Thyroid gland (tissue), 4 donors: ENCODE measurements at places on chromosomes 6 and 20.

DNA sequence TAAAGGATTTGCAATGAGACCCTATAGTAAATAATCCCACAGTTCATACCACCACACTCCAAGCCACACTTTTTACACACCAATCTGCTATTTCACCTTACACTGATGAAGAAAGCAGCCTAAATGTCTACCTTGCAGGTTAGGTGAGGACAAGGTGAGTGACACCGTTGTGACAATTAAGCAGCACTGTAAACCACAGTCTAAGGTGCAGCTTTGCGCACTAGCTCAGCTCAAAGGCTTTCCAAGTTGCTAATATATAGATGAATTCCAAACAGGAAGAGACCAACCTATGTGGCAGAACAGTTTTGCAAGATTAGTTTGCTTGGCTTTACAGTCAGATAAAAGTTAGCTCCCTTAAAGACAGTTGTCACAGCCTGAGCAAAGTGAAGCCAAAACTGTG, 429.5 kb upstream of the MARCKS start:
- no peaks in the 10 kb centered on the region for H3K27me3 ChIP-seq
- H3K36me3 ChIP-seq: no peaks in the 10 kb centered on the region
- H3K27ac ChIP-seq: no peak overlapping the region
- DNase-seq: no peak
- H3K4me1 ChIP-seq: no peaks in the 10 kb centered on the region
- no peak overlapping the region for H3K4me3 ChIP-seq

GRCh38 chr6:80163754-80164187, 57.3 kb downstream of the BCKDHB start:
- H3K27me3 ChIP-seq: no peaks in the 10 kb centered on the region
- H3K4me3 ChIP-seq: no peak overlapping the region
- H3K36me3 ChIP-seq: no peaks in the 10 kb centered on the region

GRCh38 chr6:79377047-79377446, 142.6 kb upstream of the HMGN3 start:
- H3K36me3 ChIP-seq: no peaks in the 10 kb centered on the region
- no peaks in the 10 kb centered on the region for H3K27me3 ChIP-seq
- no peak overlapping the region for H3K27ac ChIP-seq
- no peak for DNase-seq
- no peak overlapping the region for H3K4me3 ChIP-seq
- H3K4me1 ChIP-seq: peaks cover 9% of the 10 kb centered on the region

- H3K4me1 ChIP-seq: peaks cover 5% of the 10 kb centered on the region
- H3K27me3 ChIP-seq: no peaks in the 10 kb centered on the region
- peak overlapping the region; percentile 8 for H3K27ac ChIP-seq
- H3K4me3 ChIP-seq: no peak overlapping the region
These were observed 57.3 kb upstream of the MLIP start for GRCh38 chr6:54053881-54054391.

DNA sequence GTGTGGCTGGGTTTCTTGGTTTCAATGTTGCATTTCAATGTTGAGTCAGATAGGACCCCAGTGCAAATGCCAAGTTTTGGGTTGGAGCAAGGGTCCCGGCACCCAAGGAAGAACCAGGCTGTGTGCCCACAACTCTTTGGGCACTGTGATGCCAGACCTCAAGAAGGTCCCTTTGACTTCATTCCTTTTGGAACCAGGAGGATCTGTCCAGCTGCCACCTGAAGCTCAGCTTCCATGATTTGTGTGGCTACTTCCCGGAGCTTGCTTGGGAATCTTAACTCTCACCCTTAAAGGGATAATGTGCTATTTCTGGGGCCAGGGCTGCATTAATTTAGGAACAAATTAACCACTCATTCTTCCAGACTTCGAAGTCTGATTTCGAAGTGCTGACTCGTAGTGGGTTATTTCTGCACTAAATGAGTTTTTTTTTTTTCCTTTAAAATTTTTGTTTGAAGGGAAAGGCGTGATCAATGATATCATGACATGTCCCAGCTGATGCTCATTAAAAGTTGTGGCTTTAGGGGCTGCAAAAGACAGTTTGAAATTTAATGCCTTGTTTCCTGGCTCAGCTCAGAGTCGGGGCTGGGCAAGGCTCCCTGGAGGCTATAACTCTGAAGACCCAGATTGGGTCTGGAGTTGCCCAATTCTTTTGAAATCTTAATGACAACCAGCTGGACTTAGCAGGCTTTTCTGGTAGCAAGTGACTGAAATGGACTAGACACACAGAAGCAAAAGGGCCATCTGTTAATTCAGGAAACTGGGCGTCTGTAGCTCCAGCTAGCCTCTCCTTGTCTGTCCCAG, 24.0 kb upstream of the PHACTR3 start:
- H3K27ac ChIP-seq: no peak overlapping the region
- H3K27me3 ChIP-seq: peaks cover 7% of the 10 kb centered on the region
- no peaks in the 10 kb centered on the region for H3K36me3 ChIP-seq
- no peak for DNase-seq
- no peaks in the 10 kb centered on the region for H3K4me1 ChIP-seq
- H3K4me3 ChIP-seq: no peak overlapping the region

- H3K36me3 ChIP-seq: no peaks in the 10 kb centered on the region
- no peaks in the 10 kb centered on the region for H3K4me1 ChIP-seq
- DNase-seq: no peak
These were observed 691.6 kb upstream of the IMPG1 start for GRCh38 chr6:76764057-76764456.

DNA sequence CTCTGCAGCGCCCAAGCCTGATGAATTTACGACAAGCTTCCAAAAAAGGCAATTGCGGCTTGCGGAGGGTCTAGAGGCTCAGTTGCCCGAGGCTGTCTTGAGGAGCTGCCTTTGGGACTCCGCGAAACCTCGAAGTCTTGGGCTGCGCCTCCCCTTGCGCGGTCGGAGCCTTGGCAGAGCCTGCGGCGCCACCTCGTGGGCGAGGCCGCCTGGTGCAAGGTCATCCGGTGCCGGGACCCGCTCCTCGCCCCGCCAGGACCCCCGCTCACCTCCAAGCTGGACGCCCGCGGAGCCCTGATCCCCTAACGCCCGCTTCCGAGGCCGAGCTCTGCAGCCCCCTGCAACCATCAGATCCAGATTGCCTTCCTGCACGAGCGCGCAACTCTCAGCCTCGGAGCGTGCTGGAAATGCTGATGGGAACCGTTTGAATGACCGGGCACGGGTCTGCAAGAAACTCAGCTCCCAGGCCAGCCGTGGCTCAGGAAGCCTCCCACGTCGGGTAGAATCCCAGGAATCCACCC, 14.9 kb upstream of the FAM210B start:
- no peak overlapping the region for H3K4me3 ChIP-seq
- H3K36me3 ChIP-seq: no peaks in the 10 kb centered on the region
- peaks cover 4% of the 10 kb centered on the region for H3K4me1 ChIP-seq
- H3K27ac ChIP-seq: no peak overlapping the region
- no peaks in the 10 kb centered on the region for H3K27me3 ChIP-seq

DNA sequence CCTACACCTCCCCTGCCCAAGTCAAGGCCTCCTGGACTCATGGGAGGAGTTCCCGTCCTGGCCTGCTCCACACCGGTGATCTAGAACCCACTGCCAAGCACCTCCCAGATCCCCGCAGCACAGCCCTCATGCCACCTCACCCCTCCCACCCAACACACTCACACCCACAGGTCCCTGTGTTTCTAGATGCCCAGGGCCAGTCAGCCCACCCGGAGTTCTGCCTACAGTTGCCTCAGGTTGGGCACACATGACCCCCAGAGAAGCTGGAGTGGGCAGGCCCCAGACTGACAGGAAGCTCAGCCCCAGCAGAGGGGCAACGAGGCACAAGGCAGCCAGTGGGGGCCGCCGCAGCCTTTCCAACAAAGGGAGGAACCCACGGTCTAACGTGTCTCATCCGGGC, 29.6 kb downstream of the RRBP1 start:
- peaks cover 71% of the 10 kb centered on the region for H3K4me1 ChIP-seq
- no peaks in the 10 kb centered on the region for H3K27me3 ChIP-seq
- peak overlapping the region; percentile 52 for H3K27ac ChIP-seq
- DNase-seq: no peak

GRCh38 chr20:62666736-62667529, 24.6 kb downstream of the SLCO4A1 start:
- no peaks in the 10 kb centered on the region for H3K27me3 ChIP-seq
- peak; percentile 17 for DNase-seq
- no peak overlapping the region for H3K4me3 ChIP-seq
- no peaks in the 10 kb centered on the region for H3K4me1 ChIP-seq
- no peaks in the 10 kb centered on the region for H3K36me3 ChIP-seq
- no peak overlapping the region for H3K27ac ChIP-seq

DNA sequence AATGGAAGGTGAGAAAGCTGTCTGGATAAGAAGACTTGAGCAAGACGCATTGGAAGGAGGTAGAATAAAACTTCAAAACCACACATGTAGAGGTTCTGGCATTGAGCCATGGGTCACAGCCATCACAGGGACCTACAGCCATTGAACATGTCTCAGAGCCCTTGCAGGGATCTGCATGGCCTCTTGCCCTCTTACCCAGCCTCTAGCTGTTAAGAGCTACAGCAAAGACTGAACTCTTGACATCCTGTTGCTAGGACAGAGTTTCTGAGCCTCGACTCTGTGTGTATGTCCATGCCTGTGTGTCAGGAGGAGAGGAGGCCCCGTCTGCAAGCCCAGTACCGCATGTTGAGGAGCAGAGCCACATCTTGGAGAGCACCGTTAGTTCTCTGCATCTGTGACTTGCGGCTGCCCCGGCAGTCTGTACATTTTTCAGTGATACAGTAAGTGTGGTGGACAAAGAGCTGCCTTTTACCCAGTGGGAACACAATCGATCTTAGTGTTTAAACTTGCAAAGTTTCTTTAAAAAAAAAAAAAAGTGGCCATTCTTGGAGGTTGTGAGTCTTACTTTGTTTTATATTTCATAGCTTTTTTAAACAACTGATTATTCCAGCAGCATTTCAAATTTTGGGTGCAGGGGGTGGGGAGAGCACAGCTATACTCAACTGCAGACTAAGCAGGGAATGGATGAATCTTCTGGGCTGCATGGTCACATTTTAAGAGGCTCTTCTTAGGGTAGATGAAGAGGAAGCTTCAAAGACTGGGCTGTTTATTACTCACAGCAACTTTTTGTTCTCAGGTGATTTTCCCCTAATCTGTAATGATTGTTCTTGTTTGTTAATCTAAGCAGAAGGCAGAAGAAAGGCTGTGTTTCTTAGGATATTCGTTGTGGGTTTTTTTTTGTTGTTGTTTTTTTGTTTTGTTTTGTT, 88.5 kb downstream of the TBC1D7 start:
- no peak for DNase-seq
- H3K36me3 ChIP-seq: no peaks in the 10 kb centered on the region
- no peaks in the 10 kb centered on the region for H3K4me1 ChIP-seq
- no peak overlapping the region for H3K4me3 ChIP-seq
- no peak overlapping the region for H3K27ac ChIP-seq
- H3K27me3 ChIP-seq: no peaks in the 10 kb centered on the region

DNA sequence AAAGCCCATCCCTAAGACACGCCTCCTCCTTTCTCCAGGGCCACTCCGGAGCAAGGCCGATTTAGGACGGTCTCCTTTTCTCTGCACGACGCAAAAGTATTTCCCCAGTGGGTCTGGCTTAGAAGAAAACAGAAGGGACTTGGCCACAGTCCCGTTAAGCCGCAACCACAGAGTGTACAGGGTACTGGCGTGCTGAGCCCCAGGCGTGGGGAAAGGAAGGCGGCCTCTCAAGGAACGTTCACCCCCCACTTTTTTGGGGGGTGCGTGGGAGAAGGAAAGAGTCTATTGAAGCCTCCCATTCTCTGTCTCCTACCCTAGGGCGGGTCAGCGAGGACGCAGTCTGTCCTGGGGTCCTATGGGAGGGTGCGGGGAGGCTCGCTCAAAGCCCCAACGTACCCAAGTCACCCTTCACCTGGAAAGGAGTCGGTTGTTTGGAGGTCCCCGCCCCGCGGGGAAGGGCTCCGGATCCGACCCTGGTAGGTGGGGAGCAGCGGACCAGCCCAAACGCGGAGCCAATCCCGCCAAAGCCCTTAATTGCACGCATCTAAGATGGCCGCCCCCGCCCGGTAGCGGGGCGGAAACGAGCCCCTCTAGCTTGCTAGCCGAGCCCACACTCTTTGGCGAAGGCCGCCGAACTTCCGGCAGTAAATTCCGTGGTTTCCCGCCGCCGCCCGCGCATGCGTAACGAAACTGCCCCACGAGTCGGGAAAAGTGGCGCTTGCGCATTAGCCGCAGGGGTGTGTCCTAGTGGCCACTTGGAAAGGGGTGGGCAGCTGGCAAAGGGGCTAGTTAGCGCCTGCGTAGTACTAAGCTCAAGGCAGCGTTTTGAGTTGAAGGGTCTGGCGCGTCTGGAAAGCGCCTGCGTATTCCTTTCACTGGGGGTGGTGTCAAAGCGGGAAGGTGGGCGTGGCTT, at the start of gene OARD1:
Gene OARD1, minus strand, starts transcription at position 434 of the 913 bp plus-strand sequence. CDS start 722 bp downstream, outside the sequence.
- peak within 1 kb of the TSS; percentile 69 for H3K4me3 ChIP-seq
- H3K36me3 ChIP-seq: no peaks in the 10 kb centered on the region
- no peaks in the 10 kb centered on the region for H3K27me3 ChIP-seq
- peak within 1 kb of the TSS; percentile 95 for H3K27ac ChIP-seq

- no peak overlapping the region for H3K27ac ChIP-seq
- no peak for DNase-seq
- peaks cover 51% of the 10 kb centered on the region for H3K27me3 ChIP-seq
- H3K4me1 ChIP-seq: no peaks in the 10 kb centered on the region
- H3K4me3 ChIP-seq: no peak overlapping the region
These were observed 153.1 kb downstream of the TRIM27 start for GRCh38 chr6:28770732-28771131.

GRCh38 chr6:117928833-117929232, 21.8 kb downstream of the SLC35F1 start:
- no peak for DNase-seq
- no peaks in the 10 kb centered on the region for H3K4me1 ChIP-seq
- H3K4me3 ChIP-seq: no peak overlapping the region
- H3K36me3 ChIP-seq: no peaks in the 10 kb centered on the region

GRCh38 chr6:139344186-139344963, 30.1 kb downstream of the CITED2 start:
- peak; percentile 10 for DNase-seq
- H3K36me3 ChIP-seq: no peaks in the 10 kb centered on the region
- H3K27me3 ChIP-seq: no peaks in the 10 kb centered on the region
- no peak overlapping the region for H3K4me3 ChIP-seq
- no peaks in the 10 kb centered on the region for H3K4me1 ChIP-seq
- no peak overlapping the region for H3K27ac ChIP-seq

GRCh38 chr6:89413006-89413400, 930 bp upstream of the RRAGD start:
- peak overlapping the region; percentile 92 for H3K27ac ChIP-seq
- no peaks in the 10 kb centered on the region for H3K36me3 ChIP-seq
- H3K4me1 ChIP-seq: no peaks in the 10 kb centered on the region
- peak overlapping the region; percentile 94 for H3K4me3 ChIP-seq
- H3K27me3 ChIP-seq: no peaks in the 10 kb centered on the region

DNA sequence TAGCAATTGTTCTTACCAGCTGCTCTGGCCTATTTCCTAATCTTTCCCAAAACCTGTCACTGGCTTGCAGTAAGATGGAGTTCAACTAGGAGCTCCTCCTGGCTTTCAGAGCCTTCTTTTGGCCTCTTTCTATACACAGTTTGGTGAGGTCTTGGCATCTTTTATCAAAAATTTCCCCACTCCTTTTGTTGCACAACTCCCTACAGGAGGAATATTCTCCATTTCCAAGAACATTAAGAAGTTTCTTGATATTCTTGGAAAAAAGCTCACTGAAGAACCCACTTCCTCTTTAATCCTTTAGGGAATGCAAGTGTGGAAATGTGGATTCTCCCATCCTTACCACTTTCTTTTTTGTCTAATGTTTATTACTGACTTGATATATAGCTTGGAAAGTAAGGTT, 171.3 kb upstream of the KCNK16 start:
- H3K36me3 ChIP-seq: no peaks in the 10 kb centered on the region
- no peak overlapping the region for H3K27ac ChIP-seq
